ENCODE measurements at places on chromosomes 12 and 14.

- DNase-seq, result no peak
Measured at GRCh38 chr14:68655021-68655831, 137.6 kb downstream of the ZFP36L1 start.

DNA sequence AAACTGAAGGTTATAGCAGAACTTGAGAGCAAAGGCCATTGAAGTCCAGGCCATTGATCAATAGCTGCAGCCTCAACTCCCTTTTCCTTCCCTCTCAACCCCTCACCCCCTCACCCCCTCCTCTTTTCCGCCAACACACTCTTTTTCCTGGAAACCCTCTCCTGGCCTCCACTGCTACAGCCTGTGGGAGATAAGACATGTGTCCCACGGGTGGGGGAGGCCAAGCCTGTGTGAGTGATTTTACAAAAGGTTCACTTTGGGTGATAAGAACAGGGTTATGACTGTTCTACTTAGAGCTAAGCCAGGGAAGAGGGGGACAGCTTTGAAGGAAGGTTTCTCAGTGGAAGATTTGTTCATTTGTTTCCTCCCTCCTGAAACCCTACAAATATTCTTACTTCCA is 9.2 kb upstream of the FGF23 start:
- DNase-seq, result no peak

DNA sequence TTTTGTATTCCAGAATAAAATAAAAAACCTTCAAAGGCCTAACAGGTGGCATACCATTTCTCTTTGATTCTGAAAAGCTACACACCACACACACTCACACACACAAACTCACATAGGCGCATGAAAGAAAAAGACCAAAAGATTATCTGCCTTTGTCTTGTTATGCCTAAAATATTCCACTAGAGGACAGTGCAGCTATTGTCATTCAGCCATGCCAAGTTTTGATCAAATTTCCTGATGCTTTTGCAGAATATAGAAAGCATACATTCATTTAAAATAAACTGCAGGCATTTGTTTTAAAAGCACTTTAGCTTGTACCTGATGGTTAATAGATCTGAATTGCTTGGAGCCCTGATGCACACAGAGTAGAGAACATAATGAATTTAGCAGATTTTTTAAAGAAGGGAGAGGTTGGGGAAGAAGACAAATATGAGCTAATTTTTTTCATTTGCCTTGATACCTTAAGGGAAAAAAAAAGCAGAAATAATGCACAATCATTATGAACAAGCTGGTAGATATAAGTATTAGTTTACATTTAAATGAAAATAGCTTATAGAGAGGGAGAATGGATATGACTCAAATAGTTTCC is 1766.9 kb upstream of the SEL1L start:
- peak; percentile 11 for DNase-seq

DNA sequence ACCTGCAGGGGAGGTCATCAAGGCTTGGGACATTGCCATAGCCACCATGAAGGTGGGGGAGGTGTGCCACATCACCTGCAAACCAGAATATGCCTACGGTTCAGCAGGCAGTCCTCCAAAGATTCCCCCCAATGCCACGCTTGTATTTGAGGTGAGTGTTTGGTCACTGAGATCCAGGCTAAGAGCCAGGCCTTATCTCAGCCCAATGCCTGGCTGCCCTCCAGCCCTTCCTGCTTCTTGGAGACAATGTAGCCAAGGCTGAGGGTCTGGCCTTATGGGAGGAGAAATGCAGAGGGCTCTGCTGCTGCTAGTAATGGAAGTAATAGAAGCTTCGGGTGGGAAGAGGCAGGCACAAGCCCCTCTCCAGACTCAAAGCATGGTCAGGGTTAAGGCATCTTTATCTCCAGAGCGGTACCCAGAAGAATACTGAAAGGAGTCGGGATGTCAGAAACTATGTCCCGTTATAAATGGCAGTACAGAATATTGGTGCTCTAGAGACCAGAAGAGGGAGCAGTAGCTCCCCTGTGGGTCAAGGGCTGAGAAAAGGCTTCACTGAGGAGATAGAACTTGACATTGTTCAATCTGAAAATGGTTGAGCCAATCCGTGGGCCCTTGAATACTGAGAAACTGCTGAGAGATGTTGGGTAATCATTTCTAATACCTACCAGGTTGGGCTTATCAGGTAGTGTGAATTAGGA is 3.1 kb downstream of the FKBP4 start:
- DNase-seq, result no peak

DNA sequence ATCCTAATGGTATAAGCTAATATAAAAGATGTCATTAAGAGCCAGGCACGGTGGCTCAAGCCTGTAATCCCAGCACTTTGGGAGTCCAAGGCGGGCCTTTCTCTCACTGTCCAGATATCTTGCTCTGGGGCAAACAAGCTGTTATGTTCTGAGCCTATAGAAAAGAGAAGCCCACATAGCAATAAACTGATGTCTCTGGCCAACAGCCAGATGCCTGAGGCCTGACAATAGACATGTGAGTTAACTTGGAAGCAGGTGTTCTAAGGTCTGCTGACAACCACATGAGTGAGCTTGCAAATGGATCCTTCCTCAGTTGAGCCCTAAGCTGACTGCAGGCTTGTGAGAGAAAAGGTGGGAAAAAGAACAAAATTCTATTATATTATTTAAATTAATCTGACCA is 25.0 kb downstream of the YAF2 start:
- no peak for DNase-seq

DNA sequence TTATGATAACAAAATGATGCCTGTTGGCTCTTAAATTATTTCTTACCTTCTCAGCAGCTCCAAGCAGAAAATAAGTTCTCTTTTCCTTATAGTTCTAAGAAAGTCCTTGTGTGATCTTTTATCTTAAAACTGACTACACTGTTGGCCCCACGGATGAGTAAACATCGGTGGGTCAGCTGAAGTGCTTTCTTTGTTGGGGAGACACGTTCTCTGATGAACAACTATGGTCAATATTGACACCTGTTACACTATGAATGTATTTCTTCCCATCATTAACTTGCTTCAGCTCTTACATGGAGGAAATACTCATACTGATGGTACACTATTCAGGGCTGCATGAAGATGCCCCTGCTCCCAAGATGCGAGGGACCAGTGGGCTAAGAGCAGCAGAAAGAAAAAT is 110.8 kb upstream of the EEA1 start:
- DNase-seq, result no peak

DNA sequence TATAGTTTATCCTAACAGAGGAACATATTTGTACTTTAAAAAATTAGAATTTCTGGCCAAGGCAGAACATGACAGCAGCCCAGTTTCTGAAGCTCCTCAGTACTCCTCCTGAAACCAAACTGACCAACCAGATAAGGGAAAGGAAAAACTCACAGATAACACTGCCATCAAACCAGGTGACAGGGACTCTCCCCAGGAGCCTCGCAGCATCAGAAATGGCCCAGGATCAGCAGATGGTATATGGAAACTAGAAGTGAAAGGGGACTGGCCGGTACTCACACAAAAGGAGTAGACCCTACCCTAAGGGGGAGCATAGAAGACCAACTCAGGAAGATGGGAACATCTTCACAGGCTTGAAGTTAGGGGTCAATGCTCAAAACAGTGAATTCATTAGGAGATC is 22.0 kb downstream of the GALC start:
- no peak for DNase-seq
